Mesenteric fat pad (tissue), 1 donor: ENCODE measurements at places on chromosomes 13 and 19. TPM values are rescaled to one million over a fixed set of nuclear protein-coding genes. Genes with fewer than 3 reads are reported as not detected.

- no peak for DNase-seq
These were observed 17.9 kb upstream of the LSM14A start for GRCh38 chr19:34154401-34154800.

- DNase-seq: no peak
These were observed at the start of gene SLC17A7 for GRCh38 chr19:49441210-49441959. TSS of gene SLC17A7 (minus strand) at chr19:49441527. CDS start at chr19:49441379, 148 bp downstream.

DNA sequence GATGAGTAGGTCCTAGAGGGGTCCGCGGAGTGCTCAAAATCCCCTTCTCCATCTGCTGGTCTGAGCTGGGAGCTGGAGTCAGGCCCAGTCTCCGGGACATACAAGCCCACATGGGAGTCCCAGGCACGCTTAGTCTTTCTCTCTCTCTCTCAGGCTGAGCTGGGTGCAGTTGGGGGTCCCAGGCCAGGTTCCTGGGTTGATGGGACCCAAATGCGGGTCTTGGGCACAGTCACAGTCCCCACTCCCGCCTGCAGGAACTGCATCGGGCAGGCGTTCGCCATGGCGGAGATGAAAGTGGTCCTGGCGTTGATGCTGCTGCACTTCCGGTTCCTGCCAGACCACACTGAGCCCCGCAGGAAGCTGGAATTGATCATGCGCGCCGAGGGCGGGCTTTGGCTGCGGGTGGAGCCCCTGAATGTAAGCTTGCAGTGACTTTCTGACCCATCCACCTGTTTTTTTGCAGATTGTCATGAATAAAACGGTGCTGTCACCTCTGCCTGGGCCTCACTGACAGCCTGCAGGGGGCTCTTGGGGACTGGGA, 23.8 kb downstream of the CYP4F12 start:
- no peak for DNase-seq

GRCh38 chr19:35046461-35046860, 4.9 kb downstream of the HPN start:
- DNase-seq: no peak

GRCh38 chr19:31880283-31880682, 465.1 kb upstream of the ZNF507 start:
- no peak for DNase-seq

DNA sequence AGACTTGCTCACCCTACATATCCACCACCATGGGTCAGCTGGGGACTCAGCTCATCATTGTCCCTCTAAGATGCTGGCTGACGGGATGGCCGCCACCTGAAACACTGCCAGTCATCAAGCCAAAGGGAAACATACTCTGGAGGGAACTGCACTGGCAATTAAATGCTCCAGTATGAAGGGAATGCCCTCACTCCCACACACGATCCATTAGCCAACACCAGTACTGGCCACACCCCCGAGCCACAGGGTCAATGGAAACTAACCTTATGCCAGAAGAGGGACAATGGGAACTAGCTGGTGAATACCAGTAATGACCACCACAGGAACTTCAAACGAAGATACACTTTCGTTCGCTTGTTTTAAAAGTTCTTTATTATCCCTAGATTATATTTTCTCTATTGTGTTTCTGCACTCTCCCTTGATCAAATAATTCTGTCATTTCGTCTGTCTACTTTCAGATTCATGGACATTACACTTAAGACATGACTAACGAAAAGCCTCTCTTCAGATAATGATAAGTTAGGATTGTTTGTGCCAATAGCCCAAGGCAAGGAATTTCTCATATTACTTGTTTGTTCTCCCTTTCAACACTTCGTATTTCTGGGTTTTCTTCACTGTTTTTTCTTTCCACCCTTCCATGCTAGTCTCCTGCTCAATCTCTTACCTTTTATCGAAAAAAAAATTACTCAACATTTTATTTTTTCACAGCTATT, 1.7 kb upstream of the ZNF507 start:
- no peak for DNase-seq

DNA sequence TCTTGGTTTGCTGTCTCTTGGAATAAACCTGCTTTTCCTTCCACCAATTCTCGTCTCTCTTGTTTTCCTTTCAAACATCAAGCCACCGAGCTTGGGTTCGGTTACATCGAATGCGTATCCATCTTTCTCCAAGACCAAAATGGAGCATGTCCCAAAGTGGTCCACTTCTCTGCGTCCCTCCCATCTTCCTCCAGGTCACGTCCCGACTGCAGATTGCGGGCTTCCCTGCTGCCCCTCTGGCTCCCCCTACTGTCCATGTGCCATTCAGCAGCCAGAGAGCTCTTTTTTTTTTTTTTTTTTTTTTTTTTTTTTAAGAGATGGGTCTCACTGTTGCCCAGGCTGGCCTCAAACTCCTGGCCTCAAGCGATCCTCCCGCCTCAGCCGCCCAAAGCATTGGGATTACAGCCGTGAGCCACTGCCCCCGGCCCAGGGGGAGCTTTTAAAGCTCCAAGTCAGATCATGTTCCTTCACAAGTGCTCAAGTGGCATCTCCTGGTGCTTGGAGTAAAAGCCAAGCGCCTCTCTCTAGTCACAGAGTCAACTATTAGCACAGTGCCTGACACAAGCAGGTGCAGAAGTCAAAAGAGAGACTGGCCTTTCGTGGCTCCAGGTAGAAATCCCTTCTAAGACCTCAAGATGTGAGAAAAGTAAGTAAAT, 10.0 kb downstream of the COL5A3 start:
- DNase-seq: no peak

DNA sequence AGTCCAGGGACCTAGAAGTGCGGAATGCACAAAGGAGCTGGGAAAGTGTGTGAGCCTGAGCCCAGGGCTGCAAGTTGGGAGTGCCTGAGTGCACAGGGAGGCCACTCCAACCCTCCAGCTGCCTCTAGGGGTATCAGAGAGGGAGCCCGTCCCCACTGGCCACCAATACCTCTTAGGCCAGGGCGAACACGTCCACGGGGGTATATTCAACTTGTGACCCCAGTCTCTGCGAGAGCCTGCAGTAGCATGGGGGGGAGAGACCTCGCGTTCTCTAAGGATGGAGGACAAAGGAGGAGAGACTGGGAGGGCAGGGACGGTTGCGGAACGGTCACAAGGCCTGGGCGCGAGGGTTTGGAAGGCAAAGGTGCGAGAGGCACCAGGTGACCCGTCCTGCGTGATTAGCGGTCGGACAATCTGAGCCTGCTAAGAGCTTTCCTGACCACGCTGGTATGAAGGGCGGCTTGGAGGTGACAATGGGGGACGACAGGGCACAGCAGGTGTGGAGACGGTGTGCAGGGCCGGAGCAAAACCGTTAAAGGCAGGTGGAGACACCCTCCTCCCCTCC, 676 bp downstream of the CD320 start:
- peak; percentile 88 for DNase-seq

- no peak for DNase-seq
These were observed 152.6 kb upstream of the HTR2A start for GRCh38 chr13:47049276-47049989.

DNA sequence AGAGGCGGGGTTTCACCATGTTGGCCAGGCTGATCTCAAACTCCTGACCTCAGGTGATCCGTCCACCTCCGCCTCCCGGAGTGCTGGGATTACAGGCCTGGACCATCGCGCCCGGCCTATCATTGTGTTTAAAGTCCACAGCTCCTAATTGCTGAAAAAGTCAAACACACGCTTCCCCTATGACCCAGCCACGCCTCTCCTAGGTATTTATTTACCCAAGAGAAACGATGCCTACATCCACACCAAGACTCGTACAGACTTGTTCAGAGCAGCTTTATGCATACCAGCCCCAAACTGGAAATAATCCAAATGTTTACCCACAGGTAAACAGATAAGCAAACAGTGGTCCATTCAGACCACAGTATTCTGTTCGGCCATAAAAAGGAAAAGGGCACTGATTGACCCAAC, 15.1 kb downstream of the ZNRF4 start:
- no peak for DNase-seq

The LGALS14 gene
- total RNA-seq: not detected
